Left colon (tissue), 2 donors: ENCODE measurements at places on chromosomes 16 and 17. TPM values are rescaled to one million over a fixed set of nuclear protein-coding genes. Genes with fewer than 3 reads are reported as not detected.

CCL8 gene
- total RNA-seq = 4.2 TPM

MAP2K6 gene
- total RNA-seq = 58.4 TPM

DNA sequence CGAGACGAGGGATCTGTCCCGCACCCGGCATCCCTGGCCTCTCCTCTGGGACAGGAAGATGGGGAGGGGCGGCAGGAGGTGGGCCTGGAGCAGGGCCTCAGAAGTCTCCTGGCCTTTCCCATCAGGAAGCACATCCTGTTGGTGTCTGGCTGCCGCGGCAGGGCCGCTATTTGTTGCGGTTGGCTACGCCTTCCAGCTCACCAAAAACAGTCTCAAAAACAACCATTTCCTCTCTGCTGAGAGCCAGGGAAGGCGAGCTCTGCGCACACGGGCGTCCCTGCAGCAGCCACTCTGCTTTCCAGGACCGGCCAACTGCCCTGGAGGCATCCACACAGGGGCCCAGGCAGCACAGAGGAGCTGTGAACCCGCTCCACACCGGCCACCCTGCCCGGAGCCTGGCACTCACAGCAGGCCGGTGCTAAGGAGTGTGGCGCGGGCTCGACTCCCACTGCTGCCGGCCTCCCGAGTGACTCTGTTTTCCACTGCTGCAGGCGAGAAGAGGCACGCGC lies at the start of gene TMEM204:
TMEM204 (plus strand) TSS at position 224 of the 509 bp plus-strand sequence. CDS start 610 bp downstream, outside the sequence.
- DNase-seq = peak; percentile 45

- DNase-seq = no peak
These were observed 271.5 kb downstream of the SOX9 start for GRCh38 chr17:72392056-72393010.
